ENCODE measurements at places on chromosomes 12 and 14. TPM values are rescaled to one million over a fixed set of nuclear protein-coding genes. Genes with fewer than 3 reads are reported as not detected.

Gene NR1H4
- total RNA-seq = 8.8 TPM

Gene DLGAP5
- total RNA-seq = 0.46 TPM

Gene PMCH
- not detected for total RNA-seq

Gene KRT72
- not detected for total RNA-seq

Gene IL31
- total RNA-seq = not detected

Gene PIANP
- 2.4 TPM for total RNA-seq

Gene FAM186B
- total RNA-seq = 1.1 TPM

Gene SLCO1B1
- total RNA-seq = 0.08 TPM

Gene ADGRD1
- 68.3 TPM for total RNA-seq

Gene CCDC88C
- total RNA-seq = 17.7 TPM

Gene LAG3
- 17.7 TPM for total RNA-seq

Gene CFAP251
- total RNA-seq = 9.0 TPM

DNA sequence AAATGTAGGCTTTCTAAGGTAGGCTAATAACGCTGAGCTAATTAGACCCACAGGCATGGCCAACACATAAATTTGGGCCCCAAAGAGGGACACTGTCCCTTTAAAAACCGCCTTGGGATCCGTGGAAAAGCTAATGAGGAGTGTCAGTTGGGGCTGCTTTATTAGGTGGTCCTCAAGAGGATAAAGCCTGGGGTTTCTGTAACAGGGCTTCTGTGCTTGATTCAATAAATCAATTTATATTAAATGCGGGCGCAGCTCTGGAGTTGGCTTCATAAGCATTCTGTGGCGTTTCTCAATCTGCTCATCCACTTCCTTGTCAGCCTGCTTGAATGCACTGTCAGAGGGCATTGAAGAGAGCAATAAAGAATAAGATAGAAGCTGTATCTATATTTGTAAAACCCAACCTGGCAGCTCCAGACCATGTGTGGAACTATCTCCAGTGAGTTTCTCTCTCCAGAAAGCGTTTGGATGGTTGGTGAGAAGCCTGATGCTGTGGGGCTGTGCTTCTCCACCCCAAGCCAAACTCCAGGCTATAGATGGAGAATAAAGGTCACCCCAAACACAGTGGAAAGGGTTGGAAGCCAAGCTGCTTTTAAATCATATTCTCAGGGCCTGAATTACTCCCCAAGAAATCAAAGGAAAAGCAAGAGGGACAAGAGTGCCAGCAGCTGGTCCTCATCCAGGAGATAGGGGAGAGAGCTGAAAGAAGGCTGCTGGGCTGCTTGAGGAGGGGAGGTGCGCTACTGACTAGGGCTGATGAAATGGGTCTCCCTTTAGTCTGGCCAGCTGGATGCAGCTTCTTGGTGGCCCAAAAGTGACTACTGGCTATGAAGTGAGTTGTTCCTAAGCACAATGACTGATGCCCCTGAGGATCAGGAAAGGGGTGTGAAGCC lies 222.0 kb downstream of the PPM1H start:
- no peak for DNase-seq

DNA sequence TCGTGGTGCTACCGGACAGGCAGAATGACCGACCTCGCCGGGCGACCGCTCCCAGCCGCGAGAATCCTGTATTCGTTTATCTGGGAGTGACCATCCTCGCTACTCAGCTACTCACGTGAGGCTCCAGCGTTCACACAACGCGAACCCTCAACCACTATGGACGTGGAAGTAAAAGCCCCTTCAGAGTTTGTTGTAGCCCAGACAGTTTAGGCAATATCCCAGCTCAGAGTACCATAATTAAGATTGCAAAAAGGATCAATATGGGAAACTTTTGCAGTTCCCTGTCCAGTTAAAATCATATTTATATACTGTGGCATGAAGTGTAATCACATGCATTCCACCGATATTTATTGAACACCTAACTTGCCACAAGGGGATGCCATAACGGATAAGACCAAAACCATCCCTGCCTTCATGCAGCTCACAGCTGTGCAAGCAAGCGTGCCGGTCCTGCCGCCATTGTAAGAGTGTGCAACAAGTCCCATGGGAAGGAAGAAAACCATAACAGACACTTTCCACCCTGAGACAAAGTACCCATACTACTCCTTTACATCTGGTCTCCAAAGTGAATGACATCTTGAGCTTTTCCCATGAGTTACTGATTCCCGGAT lies 938 bp upstream of the MAX start:
- DNase-seq = no peak

DNA sequence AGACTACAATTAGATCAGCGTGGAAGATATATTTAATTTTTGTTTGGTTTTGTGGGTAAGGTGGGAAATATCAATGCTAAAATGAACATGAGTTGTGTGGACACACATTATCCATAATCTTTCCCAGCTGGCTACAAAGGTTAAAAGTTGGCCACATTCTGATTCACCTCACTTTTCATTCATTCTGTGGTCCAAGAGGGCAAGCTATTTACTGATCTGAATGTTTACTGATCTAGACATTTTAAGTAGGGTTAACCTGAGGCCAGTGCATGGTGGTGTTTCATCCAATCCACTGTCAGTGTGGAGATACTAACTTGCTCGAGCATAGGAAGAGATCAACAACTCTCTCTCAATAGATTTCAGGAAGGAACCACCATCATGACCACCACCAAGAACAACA lies 71.6 kb downstream of the DCAF5 start:
- no peak for DNase-seq

DNA sequence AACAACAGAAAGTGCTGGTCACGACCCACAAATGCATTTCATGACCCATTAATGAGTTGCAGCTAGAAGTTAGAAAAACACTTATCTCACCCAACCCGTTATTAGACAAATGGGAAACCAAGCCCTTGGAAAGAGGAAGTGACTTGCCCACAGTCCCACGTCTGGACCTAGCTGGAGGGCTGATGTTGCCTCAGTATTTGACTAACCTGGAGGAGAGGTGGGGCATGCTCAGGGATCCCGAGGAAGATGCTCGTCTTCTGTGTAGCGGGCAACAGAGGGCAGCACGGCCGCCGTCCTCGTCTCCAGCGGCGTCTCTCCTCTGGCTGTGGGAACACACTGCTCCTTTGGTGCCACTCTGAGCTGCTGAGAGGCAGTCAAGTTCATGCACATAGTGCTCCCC lies 12.7 kb downstream of the CCND2 start:
- no peak for DNase-seq

DNA sequence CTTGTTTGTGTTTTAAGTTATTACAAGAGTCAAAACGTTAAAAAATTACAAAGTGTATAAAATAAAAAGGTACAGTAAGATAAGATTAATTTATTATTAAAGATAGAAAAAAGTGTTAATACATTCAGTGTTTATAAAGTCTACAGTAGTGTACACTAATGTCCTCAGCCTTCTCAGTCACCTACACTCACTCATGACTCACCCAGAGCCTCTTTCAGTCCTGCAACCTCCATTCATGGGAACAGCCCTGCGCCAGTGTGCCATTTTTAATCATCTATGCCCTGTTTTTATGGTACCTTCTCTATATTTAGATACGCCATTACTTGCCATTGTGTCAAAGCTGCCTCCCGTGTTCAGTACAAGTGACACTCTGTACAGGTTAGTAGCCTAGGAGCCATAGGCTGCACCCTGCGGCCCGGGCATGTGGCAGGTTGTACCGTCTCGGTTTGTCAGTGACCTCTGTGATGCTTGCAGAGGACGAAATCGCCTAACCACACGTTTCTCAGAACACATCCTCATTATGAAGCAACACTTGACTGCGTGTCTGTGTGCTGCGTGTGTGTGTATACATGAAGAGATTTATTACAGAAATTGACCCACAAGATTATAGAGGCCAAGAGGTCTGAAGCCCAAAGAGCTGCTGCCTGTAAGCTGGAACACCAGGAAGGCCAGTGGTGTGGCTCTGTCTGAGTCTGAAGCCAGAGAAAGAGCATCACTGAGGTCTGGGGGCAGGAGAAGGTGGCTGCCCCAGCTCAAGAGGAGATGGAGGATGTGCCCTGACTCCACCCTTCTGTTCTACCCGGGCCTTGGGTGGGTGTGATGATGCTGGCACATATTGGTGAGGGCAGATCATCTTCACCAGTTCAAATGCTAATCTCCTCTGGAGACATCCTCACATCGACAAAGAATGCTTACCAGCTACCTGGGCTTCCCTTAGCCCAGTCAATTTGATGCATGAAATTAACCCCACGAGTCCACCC lies 116.6 kb upstream of the C14orf180 start:
- DNase-seq = no peak

DNA sequence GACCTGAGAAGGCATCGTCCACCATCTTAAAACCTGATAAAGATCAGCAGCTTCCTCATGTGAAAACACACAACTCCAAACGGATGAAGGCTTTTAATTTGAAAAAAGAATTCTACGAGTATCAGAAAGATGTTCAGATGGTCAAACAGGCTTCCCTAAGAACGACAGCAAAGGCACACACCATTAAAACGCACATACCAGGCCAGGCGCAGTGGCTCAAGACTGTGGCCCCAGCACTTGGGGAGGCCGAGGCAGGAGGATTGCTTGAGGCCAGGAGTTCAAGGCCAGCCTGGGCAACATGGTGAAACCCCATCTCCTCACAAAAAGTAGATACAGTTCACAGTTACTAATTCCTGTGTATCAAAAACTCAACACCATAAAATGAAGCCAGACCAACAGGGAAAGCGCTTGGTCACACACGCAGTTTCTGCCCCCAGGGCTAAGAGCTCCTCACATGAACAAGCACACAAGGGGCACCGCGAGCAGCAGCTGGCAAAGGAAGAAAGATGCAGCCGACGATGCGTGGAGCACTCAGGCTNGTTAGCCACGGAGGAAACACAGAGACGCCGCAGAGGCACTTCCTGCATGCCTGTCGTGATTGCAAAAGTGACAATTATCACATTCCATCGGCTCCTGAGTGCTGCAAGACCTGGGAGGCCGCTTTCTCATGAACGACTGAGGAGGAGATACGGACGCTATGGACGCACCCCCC lies 78.0 kb downstream of the NOC4L start:
- DNase-seq = no peak

GRCh38 chr12:13362260-13362841 lies 165.8 kb downstream of the EMP1 start:
- no peak for DNase-seq

GRCh38 chr14:94088516-94088915 lies 7.4 kb downstream of the IFI27L1 start:
- DNase-seq = no peak

DNA sequence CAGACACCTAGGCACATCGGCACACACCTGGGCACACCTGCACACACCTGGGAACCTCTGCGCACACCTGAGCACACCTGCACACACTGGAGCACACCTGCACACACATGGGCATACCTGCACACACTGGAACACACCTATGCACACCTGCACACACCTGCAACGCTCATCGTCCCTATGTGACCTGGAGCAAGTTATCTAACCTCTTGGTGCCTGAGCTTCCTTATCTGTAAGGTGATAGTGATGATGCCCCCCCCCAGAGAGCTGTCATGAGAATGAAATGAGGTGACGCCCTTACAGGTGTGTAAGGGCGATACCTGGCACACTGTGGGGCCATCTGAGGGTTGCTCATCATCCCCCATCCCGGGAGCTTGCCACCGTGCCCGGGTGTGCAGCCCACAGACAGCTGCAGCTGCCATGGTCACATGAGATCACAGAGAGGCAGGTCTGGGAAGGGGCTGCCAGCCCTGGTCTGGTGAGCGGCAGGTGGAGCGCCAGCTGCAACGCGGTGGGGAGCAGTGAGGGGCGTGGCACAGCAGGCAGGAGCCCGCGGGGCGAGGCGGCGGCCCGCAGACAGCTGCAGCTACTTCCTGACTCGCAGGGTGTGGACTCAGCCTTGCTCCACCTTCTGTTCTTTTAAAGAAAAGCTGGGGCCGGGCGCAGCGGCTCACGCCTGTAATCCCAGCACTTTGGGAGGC lies 59.9 kb upstream of the FBRSL1 start:
- no peak for DNase-seq

GRCh38 chr12:57744194-57744776 lies 554 bp upstream of the TSPAN31 start:
- DNase-seq = peak; percentile 85

GRCh38 chr14:82796086-82796485 lies 1262.4 kb upstream of the SEL1L start:
- DNase-seq = no peak

GRCh38 chr14:22547948-22548750 lies 40.9 kb downstream of the DAD1 start:
- no peak for DNase-seq

- DNase-seq = no peak
These were observed 10.9 kb upstream of the ZNF705A start for GRCh38 chr12:8145754-8146441.

DNA sequence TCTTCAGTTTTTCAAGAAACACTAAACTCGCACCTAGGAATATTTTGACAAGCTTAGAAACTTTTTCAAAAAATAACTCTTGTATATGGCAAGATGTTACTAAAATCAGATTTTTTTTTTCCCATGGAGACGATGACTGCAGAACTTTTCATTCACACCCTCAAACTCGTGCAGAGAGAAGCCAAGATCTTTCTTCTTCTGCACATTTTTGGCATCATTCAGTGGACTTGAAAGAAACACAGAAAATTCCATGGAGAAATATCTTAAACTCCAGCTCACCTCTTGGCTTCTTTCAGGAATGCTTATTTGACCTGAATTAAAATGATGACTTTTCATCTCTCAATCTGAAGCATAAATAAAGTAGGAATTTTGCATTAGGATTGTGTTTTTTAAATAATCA lies 919.4 kb downstream of the NRXN3 start:
- no peak for DNase-seq

DNA sequence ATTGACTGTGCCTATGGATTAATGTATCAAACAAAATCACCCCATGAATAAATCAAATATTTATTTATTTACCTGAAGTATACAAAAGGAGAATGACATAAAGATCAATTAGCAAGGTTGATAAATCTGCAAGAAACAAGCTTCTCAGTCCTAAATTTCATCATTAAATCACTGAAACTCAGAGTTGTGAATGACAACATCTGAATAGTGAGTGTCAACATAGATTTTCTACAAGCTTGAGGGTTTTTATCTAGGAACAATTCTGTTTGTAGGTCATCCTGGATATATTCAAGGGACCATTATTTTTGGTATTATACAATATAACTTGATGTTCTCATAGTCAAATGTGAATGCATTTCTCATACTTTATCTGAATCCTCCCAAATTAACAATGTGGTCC lies 17.4 kb upstream of the KLRF1 start:
- no peak for DNase-seq

- no peak for DNase-seq
These were observed 903 bp downstream of the C12orf76 start for GRCh38 chr12:110047297-110047940.

Data from ovary (tissue), 10 donors.